ENCODE measurements at places on chromosomes 5 and 9.

DNA sequence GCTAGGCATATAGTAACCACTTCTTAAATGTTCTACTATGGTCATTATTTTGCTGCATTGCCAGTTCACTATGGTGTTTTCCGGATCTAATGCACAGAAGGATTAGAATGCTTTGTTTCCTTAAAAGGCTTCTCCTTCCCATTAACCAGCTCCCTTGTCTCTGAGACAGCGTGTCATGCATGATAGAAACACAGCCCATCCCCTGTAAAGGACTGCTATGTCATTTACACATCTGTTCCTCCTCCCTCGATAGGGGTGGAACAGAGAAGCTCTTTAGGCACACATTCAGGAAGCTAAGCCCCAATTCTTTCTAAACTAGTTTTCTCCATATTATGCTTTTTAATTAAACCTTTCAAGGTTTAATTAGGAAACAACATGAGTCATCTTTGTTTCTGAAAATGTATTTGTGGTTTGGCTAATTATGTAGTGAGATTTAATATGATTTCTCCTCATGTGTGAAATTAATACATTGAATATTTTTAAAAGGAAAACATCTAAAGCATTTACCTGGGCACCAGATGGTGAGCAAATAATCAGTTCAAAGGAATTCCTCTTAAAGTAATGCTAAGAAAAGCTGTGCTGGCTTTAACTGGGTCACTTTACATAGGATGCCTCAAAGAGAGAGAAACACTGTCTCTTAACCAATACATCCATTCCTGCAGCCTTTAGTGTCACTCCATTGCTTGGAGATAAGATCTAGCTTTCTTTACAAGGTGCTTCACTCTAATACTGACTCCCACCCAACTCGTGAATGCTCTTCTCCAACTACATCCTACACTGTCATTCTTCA, 133.3 kb upstream of the PPP1R2B start:
- no peak for DNase-seq

DNA sequence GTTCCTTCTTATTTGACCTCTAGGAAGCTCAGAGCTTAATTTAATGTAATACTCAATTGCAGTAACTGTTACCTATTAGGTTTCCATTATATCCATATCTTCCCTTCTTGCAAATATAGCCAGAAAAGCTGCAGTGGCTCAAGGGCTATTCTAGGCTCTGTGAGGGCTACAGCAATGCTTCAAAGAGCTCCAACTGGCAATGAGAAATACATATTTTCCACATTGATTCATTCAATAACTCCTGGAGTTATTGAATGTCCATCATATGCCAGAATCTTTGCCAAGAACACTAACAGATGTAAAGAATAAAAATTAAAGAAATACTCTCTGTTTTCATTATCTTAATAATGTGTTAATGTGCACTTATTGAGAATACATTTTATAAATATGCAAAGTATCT, 396.9 kb upstream of the PAPPA start:
- no peak for DNase-seq

DNA sequence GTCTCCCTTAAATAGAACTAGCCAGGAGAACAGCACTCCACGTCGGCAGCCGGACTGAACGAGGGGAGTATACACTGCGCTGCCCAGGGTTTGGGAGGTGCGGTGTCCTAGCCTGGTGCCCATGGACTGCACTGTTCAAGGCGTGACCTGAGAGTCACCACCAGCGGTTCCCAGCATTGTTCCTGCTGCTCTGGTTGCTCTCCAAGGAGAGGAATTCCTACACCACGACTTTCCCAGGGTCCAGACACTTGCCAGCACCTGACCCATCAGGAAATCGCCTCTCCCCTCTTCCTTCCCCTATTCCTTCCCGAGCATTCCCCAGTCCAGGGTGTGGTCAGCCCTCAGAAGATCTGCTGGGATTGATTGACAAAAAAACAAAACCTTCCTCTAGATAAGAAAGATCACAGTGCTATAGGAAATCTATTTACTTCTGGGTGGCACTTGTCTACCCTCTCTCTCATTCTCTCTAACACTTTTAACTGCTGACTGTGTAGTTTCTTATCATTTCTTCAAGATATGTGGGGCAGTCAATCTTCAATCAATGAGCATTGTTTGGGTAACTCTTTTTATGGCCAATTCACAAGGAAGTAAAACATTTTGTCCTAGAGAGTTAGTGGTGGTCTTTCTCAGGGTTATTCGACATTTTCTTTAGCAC, 297.8 kb upstream of the ACTBL2 start:
- no peak for DNase-seq

GRCh38 chr9:9352877-9353481, 1259.8 kb downstream of the PTPRD start:
- DNase-seq = no peak

DNA sequence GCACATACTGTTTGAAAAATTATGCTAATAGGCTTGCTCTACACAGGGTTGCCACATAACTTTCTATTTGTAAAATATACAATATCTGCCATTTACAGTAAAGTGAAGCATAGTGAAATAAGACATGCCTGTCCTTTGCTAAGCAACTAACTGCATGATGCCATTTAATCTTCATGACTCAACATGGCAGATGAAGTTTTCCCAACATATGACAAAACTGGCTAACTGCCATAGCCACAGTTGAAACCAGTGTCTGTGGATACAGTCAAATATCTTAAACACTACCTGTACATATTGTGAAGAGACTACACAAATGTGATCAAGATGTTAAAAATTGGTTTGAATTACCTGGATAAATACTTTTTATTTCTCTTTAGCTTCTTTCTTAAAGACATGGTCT, 3.1 kb upstream of the DMAC1 start:
- DNase-seq = no peak

DNA sequence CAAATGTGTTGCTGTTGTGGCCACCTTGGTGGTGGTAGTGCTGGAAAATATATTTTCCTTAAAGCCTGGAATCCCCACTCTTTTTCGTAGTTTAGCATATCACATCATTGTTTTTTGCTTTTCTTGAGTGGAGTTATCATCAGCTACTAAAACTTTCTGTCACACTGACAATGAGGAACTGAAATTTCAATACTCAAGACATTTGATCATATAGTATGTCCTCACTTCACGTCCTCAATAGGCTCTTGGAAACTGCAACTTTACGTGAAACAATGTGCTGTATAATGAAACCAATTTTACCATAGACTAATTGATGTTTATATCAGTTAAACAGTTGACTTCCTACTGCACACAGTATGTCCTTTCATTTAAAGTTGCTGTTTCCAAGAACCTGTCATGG, 265.8 kb downstream of the ADGRV1 start:
- DNase-seq = no peak

- DNase-seq = no peak
Observed at GRCh38 chr9:86713470-86713869, 233.8 kb downstream of the GAS1 start.
